Left ventricle myocardium superior (tissue), 1 donor: ENCODE measurements at places on chromosomes 5 and 9.
A peak's percentile ranks its signal among the peaks of the same experiment; 100 is the strongest.

- DNase-seq: no peak
Observed at GRCh38 chr9:86176468-86176867, 77.1 kb upstream of the GOLM1 start.

- DNase-seq: no peak
Observed at GRCh38 chr5:62142351-62142750, 163.7 kb upstream of the KIF2A start.

GRCh38 chr9:100465761-100466160 lies 7.2 kb upstream of the TMEFF1 start:
- no peak for DNase-seq

DNA sequence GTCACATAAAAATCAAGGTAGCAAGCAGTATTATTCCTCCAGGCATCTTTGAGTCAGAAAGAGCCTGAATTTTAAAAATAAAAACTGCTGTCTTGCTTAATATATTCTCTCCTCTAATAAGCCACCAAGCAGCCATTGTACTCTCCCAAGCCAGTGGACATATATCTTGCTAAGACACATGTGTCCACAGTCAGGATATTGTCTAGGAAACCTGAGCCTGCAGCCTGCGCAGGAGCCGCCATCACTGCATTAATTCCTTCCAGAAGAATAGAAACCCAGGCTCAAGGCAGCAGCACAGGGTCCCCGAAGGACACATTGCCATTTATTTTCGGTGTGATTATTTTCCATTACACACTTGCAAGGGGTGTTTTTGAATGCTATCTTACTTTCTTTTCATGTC lies 345.3 kb downstream of the ARHGEF28 start:
- DNase-seq: no peak

GRCh38 chr5:158629591-158630312 lies 470.0 kb downstream of the EBF1 start:
- no peak for DNase-seq

DNA sequence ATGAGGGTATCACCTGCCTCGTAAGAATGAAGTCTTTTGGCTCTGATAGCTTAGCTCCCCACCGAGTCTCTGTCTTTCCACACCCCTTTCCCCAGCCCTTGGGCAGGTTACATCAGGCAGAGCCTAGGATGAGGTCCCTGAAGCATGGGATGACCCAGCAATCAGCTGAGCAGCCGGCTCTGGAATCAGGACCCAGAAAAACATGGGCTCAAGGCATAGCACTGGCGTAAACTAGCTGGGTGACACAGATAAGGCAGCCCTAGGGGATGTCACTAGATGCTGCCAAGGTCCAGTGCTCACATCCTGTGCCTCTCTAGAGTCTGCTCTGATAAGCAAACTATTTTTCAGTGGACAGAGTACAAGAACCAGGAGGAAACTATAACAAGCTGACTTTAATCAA lies 26.6 kb downstream of the IDNK start:
- DNase-seq: no peak

DNA sequence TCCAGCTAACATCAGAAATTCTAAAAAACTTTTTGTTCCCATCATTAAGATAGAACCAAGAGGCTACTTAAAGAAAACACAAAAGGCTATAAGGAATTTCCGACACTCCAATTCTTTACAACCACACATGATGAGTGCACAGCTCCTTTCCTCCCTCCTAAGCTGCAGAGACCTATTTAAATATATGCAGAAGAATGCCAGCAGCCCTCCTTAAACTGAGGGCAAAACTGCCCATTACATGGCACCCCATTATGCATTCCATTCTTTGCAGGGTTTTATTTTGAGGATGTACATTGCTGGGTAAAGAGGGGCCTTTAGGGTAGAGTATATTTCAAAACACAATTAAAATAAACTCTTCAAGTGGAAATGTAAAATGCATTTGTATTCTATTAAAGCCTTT lies 502.9 kb downstream of the RASEF start:
- DNase-seq: no peak

- DNase-seq: peak; percentile 95
Observed at GRCh38 chr5:143403593-143404415, at the start of gene NR3C1. Gene NR3C1, minus strand, starts transcription at chr5:143403686. Its CDS starts 2,847 bp downstream, at chr5:143400839.

DNA sequence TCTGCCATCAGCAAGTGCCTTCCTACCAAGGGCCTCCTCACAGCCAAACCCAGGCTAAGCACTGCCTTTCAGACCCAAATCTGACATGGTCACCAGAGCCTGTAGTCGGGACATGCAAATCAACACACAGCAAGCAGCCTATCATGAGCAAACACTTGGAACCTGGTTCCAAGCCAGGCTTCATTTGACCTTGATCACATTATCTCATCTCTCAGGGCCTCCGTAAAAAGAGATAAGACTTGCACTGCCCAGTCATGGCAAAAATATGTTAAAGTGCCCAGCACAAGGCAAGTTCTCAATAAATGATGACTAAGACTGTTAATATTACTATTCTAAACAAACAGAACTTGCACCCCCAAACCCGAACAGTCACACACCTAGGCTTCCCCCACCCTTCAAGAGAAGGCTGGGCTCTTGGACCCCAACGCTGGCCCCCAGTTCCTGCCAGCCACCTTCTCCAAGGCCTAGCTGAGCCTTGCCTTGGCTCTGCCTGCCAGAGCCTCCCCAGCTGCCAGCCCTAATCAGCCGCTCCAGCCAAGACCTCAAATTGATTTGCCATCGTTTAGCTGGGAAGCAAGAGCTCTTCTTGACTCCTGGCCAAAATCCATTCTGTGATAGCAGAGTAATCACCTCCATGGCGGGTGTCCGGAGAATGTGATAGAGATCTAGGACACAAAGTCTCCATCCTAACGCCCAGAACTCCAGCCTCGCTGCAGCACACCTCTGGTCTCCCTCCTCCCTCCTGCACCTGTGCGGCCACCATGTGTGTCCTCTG lies 18.7 kb downstream of the CPLX2 start:
- no peak for DNase-seq

DNA sequence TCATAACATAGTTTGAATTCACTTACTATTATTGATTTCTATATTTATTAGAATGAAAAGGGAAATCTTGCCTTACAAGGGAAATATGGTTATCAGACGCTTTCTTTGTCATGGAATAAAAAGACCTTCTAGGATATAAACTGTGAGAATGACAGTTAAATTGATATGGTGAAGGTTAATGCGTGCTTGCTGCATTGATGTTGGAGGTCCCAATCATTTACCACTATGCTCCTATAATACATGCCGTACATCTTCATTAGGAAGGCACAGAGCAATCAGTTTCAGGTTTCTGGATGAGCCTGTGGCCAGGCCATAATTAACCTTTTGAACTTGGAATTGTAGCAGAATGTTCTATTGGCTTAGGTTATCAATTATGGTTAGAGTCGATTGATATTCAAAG lies 201.4 kb upstream of the TLX3 start:
- DNase-seq: no peak

DNA sequence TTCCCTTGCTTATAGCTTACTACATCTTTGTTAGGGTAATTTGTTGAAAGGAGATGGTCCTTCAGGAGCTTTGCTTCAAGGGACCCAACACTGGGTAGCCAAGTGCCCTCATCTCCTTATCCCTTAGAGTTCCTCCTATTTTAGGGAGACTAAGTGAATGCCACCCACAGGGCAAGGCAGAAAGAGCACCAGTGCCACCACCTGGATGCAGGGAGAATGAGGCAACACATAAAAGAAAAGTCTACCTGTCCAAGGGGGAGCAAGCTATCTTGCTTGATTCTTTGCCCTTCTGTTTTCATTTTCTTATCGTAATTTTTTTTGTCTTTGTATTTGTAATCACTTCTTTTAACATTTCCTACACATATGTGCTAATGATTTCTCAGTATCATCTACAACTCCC lies 205.5 kb downstream of the NPR3 start:
- DNase-seq: no peak

GRCh38 chr9:16575142-16575985 lies 295.1 kb downstream of the BNC2 start:
- DNase-seq: no peak

GRCh38 chr5:113235884-113236283 lies 198.9 kb downstream of the TSSK1B start:
- no peak for DNase-seq

GRCh38 chr5:154092356-154093141 lies 53.8 kb downstream of the MFAP3 start:
- no peak for DNase-seq

DNA sequence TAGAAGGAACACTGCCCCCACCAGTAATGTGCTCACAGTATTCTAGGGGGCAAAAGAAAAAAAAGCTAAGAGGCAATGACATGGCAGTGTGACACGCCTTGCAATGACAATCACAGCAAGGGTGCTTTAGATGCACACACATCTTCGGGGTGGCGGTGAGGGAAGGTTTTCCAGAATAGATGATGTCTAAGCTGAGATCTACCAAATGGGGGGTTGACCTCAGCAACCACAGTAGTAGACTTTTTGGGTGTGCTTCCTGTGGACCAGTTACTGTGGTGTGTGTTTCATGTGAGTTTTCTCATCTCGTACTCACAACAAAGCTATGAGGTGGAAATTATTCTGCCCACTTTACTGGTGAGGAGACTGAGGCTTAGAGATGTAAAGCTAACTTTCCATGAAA lies 10.2 kb upstream of the IL12B start:
- no peak for DNase-seq

GRCh38 chr9:2570615-2571479 lies 50.7 kb upstream of the VLDLR start:
- peak; percentile 95 for DNase-seq
